ENCODE measurements at places on chromosomes 3 and 15.

DNA sequence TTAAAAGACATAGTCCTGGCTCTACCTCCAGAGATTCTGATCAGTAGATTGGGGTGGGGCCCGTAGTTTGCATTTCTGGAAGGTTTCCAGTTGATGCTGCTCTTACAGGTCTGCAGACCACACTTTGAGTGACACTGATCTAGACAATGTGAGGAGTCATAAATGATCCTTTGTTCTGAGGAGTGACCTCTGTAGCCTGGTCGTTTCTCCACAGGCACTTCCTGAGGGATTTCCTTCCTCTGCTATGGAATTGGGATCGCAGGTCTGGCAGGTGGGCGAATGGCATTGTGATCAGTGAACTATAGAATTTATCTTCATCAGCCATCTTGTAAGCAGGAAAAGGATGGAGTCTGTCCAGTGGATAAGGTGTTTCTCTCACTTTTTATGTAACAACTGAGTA is 5.5 kb downstream of the GFM1 start:
- DNase-seq: no peak

DNA sequence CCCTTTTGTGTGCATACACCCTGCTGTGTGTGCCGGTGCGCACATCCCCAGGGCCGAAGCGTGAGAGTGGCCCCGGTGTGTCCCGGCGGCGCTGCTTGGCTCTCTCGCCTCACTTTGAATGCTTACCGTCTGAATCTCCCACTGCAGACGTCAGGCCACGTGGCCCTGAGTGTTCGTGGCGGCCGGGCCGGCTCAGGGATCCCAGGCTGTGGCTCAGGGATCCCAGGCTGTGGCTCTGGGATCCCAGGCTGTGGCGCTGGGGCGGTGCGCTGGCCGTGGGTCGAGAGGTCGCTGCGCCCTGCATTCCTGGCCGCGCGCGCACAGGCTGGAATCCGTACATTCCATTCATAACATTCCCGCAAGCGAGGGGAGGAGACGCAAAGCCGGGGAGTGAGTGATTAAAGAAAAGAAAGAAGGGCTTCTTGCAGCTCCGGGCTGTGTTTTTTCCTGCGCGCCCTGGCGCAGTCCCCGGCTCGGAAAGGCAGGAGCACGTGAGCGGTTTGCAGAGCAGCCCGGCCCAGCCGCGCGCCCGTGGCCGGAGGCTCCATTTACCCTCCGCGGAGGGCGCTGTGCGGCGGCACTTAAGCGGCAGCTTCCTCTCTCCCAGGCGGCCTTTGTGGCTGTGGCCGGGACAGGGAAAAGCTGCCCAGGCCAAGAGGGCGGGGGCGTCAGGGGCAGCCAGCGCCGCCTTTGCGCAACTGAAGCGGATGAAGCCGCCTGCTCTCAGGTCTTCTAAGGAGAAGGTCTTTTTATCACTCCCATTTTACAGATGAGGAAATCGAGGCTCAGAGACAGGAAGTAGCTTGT is 87.0 kb upstream of the ALDH1L1 start:
- DNase-seq: peak; percentile 74

- no peak for DNase-seq
Observed at GRCh38 chr3:61847784-61848462, 286.6 kb downstream of the PTPRG start.

DNA sequence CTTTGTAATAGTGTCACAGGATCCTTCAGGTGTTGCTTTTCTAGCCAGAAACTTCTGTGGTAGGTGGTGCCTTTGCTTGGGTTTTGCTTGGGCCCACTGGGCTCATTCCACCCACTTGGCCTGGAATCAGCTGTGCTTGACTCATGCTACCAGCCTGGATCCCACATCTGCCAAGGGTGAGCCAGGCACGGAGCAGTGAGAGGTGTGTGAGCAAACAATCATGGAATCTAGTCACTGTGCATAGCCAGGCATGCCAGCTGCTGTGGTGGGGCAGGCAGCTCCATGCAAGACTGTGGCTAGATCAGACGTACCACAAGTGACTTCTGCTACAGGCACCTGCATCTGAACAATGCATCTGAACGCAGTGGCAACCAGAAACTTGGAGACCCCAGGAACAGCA is 275.9 kb downstream of the UBE2E2 start:
- DNase-seq: no peak

DNA sequence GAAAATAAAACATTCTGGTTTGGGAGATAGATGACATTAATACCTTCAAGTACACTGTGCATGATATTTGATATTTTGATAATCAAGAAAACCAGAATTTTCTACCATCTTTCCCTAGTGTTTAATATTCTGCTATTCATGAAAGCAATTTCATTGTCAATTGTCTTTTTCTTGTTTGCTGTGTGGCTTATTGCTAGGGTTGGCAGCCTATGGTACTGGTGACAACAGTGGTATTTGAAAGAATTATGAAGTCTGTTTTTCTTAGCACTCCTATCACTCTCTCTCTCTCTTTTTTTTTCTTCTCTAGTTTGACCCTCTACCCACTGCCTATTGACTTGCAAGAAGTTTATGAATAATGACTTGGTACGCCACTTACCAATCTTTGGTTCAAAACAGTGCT is 15.4 kb downstream of the RNF13 start:
- no peak for DNase-seq

DNA sequence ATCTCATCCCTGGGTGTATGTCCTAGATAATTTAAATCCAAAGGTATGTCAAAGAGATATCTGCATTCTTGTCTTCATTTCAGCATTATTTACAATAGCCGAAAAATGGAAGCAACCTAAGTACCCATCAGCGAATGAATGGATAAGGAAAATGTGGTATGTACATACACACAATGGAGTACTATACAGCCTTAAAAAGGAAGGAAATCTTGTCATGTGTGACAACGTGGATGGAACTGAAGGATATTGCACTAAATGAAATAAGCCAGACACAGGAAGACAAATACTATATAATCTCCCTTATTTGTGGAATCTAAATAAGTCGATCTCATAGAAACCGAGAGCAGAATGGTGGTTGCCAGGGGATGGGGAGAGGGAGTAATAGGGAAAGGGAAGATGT is 16.8 kb upstream of the MGLL start:
- DNase-seq: no peak

DNA sequence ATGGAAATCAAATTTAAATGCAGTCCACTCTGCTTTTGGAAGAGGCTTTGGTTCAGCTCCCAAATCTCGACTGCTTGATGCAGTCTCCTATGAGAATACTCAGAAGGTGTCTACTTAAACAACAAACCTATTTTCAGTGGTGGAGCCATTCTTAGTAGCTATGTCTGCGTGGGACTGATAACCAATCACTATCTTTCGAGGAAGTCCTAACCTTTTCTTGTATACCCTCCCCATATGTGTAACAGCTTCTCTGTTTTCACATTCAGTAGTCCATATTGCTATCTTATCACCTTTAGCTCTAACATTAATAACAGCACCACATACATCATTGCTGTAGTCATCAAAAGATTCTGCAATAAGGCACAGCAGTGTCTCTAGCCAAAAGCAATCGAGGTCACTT is 333.0 kb upstream of the ATP11B start:
- DNase-seq: no peak

- DNase-seq: no peak
Observed at GRCh38 chr3:142523921-142524566, 54.5 kb downstream of the ATR start.

- DNase-seq: peak; percentile 100
Observed at GRCh38 chr3:16060358-16060852, 114.1 kb upstream of the GALNT15 start.

GRCh38 chr3:64053581-64053980 is 30.3 kb upstream of the PSMD6 start:
- no peak for DNase-seq

GRCh38 chr3:179962629-179963387 is 73.9 kb downstream of the PEX5L start:
- no peak for DNase-seq

DNA sequence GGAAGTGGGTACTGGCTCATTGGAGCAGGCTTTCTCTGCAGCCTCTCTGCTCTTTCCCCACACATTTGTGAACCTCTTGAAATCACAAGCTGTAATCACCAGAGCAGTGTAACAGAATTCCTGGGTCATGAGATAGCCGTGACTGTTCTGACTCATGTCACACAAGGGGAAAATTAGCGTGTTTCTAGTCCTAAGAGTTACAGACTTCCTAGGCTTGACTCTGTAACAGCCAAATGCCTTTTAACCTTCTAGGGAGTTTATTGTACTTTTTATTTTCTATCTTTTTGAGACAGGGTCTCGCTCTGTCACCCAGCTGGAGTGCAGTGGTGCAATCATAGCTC is 54.7 kb upstream of the TRAK1 start:
- DNase-seq: peak; percentile 80

- no peak for DNase-seq
Observed at GRCh38 chr3:36511791-36512486, 131.6 kb downstream of the STAC start.

GRCh38 chr15:94263341-94264273 is 32.2 kb downstream of the MCTP2 start:
- no peak for DNase-seq

DNA sequence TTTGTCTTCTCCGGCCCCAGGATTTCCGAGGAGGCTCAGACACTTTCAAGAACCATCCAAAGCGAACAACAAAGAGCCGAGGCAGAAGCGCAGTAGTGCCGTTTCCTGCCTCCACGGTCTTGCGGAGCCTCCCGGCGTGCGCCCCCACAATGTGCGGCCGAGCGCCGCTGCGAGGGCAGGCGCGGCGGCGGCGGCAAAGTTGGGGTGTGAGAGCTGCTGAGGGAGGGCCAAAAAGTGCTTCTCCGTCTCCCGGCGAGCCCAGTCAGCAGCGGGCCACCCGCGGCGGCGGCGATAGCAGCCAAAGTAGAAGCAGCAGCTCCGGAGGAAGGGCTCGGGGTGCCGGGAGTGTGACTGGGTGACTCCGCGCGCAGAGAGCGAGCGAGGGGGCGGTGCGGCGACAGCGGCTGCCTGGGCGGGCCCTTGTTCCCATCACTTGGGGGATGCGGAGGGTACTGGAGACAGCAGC is 749.1 kb downstream of the ROBO1 start:
- no peak for DNase-seq

- DNase-seq: peak; percentile 10
Observed at GRCh38 chr3:81554388-81554787, 207.1 kb downstream of the GBE1 start.

- DNase-seq: no peak
Observed at GRCh38 chr3:38690185-38690584, 40.7 kb upstream of the SCN5A start.

GRCh38 chr3:10942690-10943205 is 49.8 kb upstream of the SLC6A1 start:
- DNase-seq: no peak

DNA sequence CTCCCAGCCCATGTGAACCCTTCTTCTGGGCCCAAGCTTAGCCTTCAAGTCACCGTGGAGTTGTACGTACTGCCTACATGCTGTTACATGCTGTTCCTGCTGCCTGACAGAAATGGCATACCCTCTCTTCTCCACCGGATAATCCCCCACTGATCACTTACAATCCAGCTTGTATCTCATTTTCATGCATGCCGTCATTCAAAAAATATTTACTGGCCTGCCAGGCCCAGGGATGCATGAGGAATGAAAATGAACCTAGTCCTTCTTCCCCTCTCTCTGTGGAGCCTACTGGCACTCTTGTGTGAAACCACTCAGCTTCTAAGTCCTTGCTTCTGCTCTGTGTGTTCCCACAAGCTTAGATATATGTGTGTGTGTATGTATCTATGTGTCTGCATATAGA is 60.6 kb downstream of the WNT5A start:
- DNase-seq: no peak

DNA sequence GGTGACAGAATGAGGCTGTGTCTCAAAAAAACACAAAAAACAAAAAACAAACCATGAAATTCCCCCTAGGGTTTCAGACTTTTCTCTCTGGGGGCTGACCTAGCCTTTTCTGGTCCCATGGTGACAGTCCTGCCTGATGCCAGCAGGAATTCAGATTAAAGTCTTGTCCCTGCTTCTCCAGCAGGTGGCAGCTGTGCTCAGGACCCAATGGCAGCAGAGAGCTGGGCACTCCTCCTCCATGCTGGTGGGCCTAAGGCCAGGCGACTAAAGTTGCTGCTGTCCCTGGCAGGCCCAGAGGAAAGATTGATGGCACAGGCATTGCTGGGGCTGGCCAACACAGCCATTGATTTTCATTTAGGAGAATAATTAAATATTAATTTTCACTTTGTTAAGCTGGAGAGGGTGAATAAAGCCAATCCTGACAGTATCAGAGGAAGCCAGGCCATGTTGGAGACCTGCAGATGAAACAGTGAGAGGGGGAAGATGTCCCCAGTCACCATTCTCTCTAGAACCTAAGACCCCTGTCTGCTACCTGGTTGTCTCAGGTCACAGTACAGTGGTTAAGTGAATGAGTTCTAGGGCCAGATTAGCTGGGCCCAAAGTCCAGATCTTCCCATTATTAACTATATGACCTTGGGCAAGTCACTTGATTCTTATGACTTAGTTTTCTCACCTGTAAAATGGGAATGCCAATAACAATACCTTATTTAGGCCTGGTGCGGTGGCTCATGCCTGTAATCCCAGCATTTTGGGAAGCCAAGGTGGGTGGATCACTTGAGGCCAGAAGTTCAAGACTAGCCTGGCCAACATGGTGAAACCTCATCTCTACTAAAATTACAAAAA is 7.1 kb downstream of the CELF6 start:
- DNase-seq: no peak

DNA sequence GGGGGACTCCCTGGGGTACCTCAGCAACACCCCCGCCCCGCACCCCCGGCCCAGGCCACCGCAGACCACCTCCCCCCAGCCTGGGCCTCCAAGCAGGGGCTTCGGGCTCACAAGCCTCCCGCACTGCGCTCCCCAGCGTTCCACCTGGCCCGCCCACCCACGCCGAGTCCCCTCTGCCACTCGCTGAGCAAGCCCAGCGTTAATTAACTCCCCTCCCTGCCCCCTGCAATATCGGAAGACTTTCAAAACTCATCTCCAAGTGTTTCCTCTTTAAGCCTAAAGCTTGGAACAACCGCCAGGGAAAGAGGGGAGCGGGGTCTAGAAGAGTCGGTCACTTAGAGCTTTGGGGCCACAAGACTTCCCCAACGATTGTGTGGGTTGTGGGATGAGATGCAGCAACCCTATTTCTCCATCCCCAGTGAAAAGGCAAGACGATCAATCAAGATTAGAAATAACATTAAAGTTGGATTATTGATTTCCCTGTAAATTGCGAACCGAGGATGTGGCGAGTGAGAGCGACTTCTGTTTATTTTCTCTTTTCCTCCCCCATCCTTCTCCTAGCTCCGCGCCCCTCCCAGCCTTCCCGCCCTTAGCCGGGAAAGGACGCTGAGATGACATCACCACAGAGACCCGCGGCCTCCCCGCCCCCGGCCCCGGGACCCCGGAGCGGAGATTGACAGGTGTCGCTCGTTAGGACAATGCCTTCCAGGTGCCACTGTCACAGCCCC is 30.2 kb downstream of the NR2F2 start:
- DNase-seq: no peak

All from skeletal muscle cell (primary cell).